Cardiac muscle cell (in vitro differentiated cells and primary cell): ENCODE measurements at places on chromosomes 11 and 22. TPM values are rescaled to one million over a fixed set of nuclear protein-coding genes. Genes with fewer than 3 reads are reported as not detected.

ZBTB16 gene
- 8.5 and 10.5 TPM in 2 replicates for total RNA-seq

NXPE1 gene
- not detected in 2 replicates for total RNA-seq

POU2AF3 gene
- total RNA-seq: 0.36 TPM in 1 of 2 replicates, not detected in the other

MISFA gene
- total RNA-seq: 3.6 and 4.9 TPM in 2 replicates

GSTT2 gene
- 1.2 and 5.2 TPM in 2 replicates for total RNA-seq

BTG4 gene
- total RNA-seq: not detected in 2 replicates

GAS2 gene
- 9.6 TPM in 2 replicates for total RNA-seq

GSTT2B gene
- 16.9 and 25.9 TPM in 2 replicates for total RNA-seq

DNA sequence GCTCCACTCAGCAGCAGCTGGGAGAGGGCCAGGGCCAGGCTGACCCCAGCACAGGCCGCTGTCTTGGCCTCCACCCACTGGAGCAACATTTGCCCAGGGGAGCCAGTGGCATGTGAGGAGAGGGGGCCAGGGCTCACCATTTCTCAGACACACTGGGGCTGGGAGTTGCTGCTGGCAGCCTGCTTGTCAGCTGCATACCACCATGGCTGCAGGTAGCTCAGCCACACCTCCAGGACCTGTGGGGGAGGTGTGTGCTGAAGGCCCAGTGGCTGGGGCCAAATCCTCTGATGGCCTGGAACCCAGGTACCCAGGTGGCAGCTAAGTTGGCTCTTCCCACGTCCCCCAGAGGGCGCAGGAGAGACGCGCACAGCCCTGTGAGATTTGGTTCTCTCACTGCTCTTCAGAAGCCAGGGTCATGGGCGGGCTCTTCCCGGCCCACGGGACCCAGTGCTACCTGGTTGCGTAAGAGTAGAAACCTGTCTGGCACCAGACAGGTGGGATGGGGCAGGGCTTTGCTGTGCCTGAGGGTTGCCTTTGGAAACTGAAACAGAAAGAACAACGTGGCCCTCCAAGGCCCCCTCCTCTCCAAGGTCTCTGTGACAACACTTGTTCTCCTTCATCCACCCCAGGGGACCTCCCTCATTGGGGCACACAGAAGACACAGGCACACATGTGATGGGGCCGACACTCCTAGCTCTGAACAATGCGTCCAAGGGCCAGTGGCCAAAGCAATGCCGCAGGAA lies 98.8 kb downstream of the MED15 start:
- peak; percentile 77 for DNase-seq

DNA sequence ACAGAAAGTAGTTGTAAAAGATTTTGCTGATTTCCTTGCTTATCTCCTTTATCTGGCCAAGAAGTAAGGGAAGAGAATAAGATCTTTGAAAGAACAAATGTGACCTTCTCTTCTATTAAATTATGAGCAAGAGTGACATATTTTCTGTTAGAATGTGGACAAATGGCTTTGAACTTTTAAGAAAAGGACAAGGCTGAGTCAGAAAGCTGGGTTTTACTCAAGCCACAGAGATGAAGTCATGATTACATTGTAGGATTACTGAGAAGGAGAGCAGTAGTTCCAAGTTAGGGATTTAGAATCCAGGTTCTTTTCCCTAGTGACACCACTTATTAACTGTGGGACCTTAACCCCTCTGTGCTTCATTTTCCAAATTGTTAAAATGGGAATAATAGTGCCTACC lies 13.5 kb downstream of the CCDC90B start:
- DNase-seq: no peak

DNA sequence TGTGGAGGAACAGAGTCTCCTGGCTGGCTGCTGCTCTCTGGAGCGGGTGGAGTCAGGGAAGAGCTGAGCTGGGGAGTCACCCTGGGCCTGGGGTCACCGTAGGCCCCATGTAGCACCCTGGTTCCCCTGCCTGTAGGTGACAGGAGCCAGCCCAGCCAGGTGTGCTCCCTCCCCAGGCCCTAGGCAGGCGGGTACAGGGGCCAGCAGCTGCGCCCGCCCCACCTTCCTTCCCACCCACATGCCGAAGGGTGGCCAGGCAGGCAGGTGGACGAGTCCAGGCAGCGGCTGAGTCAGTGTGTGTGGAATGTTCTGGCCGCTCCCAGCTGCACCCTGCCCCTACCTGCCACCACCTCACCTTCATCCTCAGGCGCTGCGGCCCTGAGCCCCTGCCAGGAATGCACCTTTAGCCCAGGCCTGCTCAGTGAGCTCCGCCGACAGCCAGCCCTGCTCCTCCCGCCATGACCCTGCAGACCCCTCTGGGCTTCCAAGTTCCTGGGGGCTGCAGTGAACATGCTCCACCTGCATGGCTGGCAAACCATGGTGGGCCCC lies 654 bp upstream of the SYT8 start:
- DNase-seq: no peak

DNA sequence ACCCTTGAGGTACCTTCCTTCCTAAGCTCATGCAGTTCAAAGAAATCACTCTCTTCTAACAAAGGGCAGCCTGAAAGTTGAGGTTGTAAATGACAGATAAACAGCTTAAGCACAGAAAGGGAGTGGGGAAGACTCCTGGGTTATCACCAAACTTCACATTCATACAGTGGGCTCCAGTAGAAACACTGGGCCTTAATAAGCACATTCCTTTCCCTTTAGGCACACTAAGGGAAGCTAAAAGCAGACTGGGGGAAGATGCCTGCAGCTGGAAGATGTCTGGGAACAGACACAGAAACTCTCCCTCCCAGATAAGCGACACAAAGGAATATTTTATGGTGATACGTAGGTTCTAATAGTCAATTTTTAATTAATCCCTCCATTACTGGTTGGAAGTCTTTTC lies 350.3 kb upstream of the MPPED2 start:
- DNase-seq: no peak

DNA sequence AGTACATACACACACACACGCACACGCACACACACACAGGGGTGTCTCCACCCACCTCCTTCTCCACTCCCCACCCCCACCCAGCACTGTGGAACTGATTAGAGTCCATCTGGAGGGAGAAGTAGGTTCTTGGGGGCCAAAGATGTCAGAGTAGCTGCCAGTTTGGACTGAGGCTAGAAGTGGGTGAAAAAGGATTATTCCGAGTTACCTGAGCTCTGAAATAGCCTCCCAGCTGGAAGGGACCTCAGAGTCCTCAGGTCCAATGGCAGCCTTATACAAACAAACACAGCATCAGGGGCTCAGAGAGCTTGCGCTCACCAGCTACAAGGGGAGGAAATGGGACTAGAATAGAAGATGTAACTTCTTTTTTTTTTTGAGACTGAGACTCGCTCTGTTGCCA lies 20.8 kb downstream of the IL10RA start:
- DNase-seq: no peak

- DNase-seq: peak; percentile 40
These were observed 20.0 kb downstream of the POLR3H start for GRCh38 chr22:41524251-41524661.

- DNase-seq: no peak
These were observed 51.2 kb downstream of the KCNJ4 start for GRCh38 chr22:38403812-38404211.

- DNase-seq: no peak
These were observed 11.3 kb downstream of the PRAME start for GRCh38 chr22:22547692-22548300.

DNA sequence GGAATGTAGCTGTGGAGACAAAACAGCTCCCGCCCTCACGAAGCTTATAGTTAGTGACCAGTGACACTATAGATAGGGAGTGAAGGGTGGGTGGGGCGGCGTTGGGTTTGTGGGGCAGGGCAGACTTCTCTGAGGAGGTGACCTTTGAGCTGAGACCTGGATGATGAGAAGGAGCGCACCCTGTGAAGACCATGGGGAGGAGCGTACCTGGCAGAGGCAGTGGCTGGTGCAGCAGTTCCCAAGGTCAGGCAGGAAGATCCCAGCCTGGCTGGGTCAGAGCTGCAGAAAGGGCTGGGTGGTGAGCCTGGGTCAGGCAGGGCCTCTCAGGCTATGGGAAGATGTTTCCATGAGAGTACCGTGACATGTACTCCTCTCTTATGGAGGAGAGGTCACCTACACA lies 135.0 kb upstream of the RCN1 start:
- no peak for DNase-seq

GRCh38 chr11:17695454-17696441 lies 23.6 kb upstream of the MYOD1 start:
- no peak for DNase-seq

GRCh38 chr22:38292694-38293093 lies 19.9 kb upstream of the TMEM184B start:
- no peak for DNase-seq

GRCh38 chr11:82787981-82788380 lies 54.3 kb upstream of the FAM181B start:
- DNase-seq: no peak

DNA sequence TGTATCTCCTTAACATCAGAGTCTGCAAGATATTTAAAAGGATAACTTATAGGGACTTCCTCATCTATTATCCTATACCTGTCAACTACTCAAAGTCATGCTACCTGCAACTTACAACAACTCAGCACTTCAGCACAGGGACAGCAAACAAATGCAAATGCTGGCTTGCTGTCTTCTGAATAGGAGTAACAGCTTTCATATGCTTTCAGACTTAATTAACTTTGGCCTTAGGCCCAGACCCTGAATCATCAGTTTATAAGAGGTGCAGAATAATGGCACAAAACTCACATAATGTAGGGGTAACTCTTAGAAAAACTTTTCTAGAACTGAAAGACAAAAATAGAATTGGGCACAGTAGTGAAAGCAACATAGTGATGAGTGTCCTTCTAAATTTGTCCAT lies 953.4 kb downstream of the DLG2 start:
- no peak for DNase-seq

GRCh38 chr11:27194976-27195375 lies 154.4 kb downstream of the BBOX1 start:
- no peak for DNase-seq

DNA sequence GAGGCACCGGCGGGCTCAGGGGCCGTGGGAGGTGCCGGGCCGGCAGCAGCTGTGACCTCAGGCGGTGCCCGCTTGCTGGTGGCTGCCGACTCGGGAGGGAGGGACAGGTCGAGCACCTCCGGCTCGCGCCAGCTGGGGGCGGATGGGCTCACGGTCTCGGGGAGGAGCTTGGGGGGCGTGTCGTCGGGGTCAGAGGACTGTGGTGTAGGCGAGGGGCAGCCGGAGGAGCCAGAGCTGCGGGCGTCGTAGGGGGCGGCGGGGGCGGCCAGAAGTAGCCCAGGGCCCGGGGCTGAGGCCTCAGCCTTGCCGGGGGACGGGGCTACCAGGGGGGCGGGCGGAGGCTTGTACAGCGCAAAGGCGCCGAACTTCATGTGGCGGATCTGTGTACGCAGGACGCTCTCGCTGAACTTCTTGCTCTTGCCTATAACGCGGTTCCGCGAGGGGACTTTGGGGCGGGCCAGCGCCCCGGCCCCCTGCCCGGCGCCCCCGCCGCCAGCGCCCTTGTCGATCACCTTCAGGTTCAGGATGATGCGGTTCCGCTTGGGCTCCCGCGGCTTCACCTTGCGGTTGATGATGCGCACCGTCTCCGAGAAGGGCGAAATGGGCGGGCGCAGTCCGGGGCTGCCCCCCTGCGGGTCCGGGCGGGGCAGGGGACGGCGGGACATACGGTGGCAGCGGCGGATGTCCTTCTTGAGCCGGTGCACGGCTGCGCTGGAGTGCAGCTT lies 5.5 kb downstream of the CBX6 start:
- DNase-seq: no peak

DNA sequence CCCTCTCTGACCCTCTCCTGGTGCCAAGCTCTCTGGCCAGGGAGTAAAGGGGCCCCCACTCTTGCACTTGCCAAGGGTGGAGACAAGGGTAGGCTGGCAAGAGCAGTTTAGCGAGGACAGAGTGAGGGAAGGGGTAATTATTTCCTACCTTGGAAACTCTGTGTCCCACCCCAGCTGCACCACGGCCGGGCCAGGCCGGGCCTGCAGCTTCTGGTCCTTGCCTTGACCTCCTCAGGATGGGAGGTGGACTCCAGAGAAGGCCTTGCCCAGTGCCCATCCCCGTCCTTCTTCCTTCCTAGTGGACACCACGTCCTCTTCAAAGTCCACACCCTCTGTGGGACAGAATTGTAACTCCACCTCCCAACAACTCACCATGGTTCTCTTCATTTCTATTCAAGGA lies 18.4 kb upstream of the OSBPL5 start:
- no peak for DNase-seq

DNA sequence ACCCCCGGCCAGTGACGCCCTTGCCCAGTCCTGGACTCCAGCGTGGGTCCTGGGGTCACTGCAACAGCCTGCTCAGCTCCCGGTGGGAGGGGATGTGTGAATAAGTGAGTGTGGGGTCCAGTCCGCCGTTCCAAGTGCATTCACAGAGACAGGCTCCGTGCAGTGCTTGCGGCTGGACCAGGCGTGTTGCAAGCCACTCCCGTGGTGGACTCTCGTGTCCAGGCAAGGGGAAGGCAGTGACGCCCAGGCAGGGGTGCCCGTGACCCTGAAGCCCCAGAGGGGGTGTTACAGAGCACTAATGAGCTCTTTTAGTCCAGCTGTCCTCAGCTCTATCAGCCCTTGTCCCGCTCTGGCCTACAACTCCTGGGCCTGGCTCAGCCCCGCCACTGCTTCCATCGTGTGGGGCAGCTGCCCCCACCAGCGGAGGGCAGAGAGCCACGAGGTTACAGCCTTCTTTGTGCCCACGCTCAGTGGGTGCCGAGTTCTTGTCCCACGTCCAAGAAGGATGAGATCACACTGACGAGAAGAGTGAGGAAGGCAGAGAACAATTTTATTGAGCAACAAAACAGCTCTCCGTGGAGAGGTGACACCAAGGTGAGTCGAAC lies 1807.5 kb downstream of the LRRC4C start:
- no peak for DNase-seq

GRCh38 chr11:45287316-45287903 lies 1.3 kb upstream of the SYT13 start:
- peak; percentile 19 for DNase-seq
